CD4-positive, alpha-beta T cell treated with Interleukin-2 at 100 ng/mL for 4 hours (primary cell): ENCODE measurements at places on chromosomes 3 and 15.

- no peak for DNase-seq
These were observed 14.2 kb downstream of the CPA3 start for GRCh38 chr3:148879256-148879655.

DNA sequence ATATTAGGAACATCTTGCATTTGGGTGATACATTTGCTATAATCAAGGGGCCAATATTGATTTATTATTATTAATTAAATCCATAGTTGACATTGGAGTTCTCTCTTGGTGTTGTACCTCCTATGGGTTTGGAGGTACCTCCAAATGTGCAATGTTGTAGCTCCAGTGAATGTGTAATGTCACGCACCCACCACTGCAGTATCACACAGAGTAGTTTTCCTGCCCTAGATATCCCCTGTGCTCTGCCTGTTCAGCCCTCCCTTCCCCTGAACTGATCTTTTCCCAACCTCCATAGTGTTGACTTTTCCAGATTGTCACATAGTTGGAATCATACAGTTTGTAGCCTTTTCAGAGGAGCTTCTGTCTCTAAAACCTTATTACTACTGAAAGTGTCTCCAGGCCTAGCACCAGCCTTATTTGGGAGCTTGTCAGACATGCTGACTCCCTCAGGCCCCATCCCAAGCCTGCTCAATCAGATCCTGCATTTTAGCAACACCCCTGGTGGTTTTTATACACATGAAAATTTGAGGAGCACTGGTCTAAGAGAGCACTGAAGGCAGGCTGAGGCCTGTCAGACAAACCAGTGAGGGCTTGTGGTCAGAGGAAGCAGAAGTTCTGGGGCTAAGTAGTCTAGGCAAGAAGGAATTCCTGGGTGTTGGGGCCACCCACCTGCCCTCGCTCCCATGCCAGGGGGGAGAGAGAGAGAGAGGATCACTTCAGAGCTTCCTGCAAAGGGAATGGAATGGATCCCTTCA is 73.4 kb downstream of the SLC6A11 start:
- DNase-seq: no peak

- DNase-seq: no peak
These were observed 34.2 kb downstream of the LIMD1 start for GRCh38 chr3:45628746-45629145.

DNA sequence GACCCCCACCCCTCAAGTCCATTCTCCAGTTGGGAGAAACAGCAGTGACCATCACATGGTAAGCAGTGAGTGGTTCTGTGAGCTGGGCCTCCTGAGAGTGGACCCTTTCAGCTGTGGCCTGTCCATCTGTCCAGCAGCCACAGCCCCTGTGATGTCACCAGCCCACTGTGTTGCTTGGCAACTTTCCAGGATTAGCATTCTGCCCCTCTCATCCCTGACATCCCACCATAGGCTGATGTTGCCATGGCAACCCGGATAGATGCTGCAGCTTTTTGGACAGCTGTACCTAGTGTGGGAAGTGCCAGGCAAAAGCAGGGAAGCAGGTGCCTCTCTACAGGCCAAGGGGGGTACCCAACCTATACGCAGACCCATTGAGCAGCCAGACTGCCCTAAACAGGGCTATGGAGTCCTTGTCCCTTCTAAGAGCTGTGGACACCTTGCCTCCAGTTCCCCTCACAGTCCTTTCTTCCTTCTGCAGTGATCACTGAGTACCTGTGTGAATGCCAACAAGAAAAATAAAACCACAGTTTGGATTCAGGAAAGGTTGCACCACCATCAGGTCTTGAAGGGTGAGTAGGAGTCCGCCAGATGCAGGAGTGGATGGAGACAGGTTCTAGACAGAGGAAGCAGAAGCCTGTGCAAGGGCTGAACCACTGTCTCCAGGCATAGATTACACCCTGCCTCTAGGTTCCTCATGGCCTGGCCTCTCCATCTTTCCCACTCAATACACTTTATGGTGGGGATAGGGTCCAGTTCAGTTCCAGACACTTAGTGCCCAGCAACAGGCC is at the start of gene DNAH1:
Gene DNAH1 (plus strand): TSS at position 343 of the 788 bp plus-strand sequence. CDS start 6,124 bp downstream, outside the sequence.
- no peak for DNase-seq

- DNase-seq: no peak
These were observed 372.6 kb upstream of the ATP11B start for GRCh38 chr3:182420741-182421140.

- DNase-seq: peak; percentile 4
These were observed 37.6 kb downstream of the GMPS start for GRCh38 chr3:155908086-155908485.

DNA sequence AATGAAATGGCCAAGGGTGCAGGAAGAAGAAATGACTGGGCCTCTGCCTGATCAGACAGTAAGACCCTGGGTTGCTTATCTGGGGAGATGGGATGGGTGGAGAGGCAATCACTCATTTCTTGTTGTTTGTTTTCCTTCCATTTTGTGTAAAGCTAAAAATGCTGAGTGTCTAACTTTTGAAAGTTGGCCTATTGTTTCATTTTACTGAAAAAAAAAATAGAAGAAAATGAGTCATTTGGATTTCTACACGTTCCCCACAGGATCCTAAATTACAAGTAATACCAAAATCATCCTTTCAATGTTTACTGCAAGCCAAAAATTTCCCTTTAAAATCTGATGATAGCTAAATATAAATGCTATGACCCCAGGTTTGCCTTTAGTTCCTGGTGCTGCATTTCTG is 30.6 kb downstream of the PTX3 start:
- DNase-seq: no peak

GRCh38 chr3:42988097-42988496 is 9.0 kb downstream of the GASK1A start:
- no peak for DNase-seq
